RPMI7951 (cell line): ENCODE measurements at places on chromosomes 5 and 9. TPM values are rescaled to one million over a fixed set of nuclear protein-coding genes. Genes with fewer than 3 reads are reported as not detected.

- no peak for DNase-seq
Measured at GRCh38 chr5:80035839-80036238, 691 bp downstream of the THBS4 start.

GRCh38 chr9:135494791-135495559, 5.5 kb upstream of the MRPS2 start:
- DNase-seq: no peak

The GOLM1 gene
- 29.9 and 31.9 TPM in 2 replicates for total RNA-seq

The IRX1 gene
- not detected in 2 replicates for total RNA-seq

The FER gene
- total RNA-seq: 13.2 and 14.1 TPM in 2 replicates

The TUSC1 gene
- 7.7 and 8.5 TPM in 2 replicates for total RNA-seq

GRCh38 chr5:175548626-175549311, 70.4 kb downstream of the SFXN1 start:
- DNase-seq: peak; percentile 72

The PPIC gene
- total RNA-seq: 34.0 and 48.2 TPM in 2 replicates

DNA sequence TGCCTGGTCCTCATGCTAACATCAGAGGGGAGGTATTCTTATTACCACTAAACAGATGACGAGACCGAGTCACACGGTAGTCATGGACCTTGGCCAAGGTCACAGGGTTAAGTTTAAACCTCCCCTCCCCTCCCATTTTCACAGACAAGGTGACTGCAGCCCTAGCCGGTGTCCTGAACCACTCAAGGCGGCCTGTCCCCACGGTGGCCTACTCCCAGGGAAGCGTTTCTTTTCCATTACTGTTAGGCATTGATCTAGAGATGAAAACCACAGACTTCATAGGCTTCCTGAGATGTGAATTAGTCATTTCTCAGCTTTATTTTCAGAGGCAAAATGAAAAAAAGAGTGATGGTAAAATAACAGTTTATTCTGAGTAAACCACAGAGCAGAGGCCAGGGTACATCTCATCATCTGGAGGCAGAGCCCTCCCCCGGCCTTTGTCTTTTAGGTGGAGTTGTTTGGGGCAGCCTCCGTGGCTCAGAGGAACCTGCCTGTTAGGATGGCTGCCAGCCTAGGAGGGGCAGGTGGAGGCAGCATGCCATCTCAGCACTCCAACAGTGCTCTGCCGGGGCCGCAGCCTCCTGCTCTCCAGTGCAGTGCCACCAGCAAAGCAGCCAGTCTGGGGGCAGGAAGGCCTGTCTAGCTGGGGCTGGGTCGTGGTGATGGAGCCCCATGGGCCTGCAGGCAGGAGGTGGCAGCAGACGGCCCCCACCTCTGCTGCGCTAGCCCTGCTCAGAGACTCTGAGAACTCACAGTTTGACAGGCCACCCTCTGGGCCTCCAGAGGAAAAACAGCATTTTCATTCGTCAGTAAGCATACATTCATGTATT, 71.2 kb downstream of the RAPGEF1 start:
- peak; percentile 83 for DNase-seq

DNA sequence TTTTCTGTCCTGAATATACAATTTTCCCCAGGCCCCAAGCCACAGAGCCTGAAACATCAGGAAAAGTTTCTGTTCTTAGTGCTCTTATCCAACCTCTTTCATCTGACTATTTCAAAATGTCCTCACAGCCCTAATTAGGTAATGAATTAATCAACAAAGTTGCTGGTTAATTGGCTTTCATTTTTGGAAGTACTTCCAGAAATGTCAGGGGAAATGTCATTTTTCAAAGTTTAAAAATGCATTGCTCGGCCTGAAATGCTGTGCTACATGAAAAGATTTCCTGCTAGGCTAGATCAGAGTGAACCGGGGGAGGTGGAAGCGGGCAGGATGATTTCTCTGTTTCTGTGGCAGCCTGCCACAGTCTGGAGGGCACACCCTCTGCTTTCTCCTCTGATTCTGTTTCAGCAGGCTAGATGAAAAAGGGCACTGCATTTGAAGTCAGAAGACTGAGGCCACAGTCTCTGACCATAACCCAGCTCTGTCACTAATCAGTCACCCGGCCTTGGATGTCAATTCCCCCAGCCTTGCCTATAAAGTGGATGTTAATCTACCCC, 55.9 kb upstream of the BARX1 start:
- no peak for DNase-seq

The ACER2 gene
- 1.5 and 2.3 TPM in 2 replicates for total RNA-seq
